ENCODE measurements at places on chromosomes 16 and 17. TPM values are rescaled to one million over a fixed set of nuclear protein-coding genes. Genes with fewer than 3 reads are reported as not detected.

DNA sequence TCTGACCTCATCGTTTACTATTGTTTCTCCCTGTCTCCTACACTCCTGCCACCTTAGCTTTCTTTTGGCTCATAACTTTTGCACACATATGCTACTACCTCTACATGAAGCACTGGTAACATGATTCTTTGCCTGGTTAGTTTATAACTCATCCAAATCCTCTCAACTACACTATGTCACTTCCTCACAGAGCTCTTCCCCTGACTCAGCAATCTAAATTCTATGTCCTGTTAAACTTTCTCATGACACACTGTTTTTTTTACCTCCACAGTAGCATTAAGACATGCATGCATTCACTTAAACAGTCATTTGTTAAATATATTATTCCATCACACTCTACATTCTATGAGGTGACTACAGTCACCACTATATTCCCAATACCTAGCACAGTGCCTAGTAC is 19.7 kb downstream of the APPBP2 start:
- no peak overlapping the region for H3K4me3 ChIP-seq
- H3K27me3 ChIP-seq: no peaks in the 10 kb centered on the region
- peaks cover 10% of the 10 kb centered on the region for H3K4me1 ChIP-seq
- H3K36me3 ChIP-seq: peaks cover 16% of the 10 kb centered on the region
- H3K27ac ChIP-seq: peak overlapping the region; percentile 4
- peak; percentile 39 for ATAC-seq

DNA sequence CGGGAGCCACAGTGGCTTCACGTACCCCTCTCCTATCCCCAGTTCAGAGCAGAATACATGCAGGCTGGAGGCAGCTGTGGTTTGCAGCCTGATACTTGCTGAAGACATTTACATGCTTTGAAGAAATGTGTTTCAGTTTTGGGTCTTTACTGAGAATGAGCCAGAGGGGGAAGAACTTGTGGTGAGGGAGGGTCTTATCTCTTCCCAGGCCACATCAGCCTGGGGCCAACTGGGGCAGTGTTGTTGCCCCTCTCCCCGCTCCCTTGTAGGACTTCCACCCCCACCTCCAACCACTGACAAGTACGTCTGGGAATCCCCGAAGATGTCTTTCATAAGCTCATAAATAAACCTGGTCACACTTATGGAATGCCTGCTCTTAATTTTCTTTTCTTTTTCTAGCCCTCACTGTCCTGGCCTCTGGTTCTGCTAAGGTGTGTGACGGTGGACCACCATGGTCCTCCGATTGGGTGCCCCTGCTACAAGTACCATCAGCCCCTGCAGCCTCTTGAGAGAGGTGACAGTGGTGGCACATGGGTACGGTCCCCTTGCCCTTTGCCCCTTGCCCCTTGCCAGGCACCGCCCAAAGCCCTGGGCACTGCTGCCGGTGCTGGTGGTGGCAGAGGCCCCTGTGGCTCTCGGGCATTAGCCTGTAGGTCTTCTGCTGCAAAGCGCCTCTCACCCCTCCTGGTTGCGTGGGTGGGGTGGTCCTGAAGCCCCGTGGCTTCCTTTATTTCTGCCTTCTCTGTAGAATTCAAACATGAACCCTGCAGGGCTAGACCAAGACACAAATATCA is 144.8 kb upstream of the RPH3AL start:
- H3K4me1 ChIP-seq: peaks cover 5% of the 10 kb centered on the region
- no peaks in the 10 kb centered on the region for H3K36me3 ChIP-seq
- ATAC-seq: peak; percentile 44
- H3K4me3 ChIP-seq: no peak overlapping the region

GRCh38 chr16:70646260-70647241 is at the start of gene IL34:
Gene IL34 (plus strand): TSS chr16:70646559. CDS start chr16:70646948, 389 bp downstream.
- no peaks in the 10 kb centered on the region for H3K36me3 ChIP-seq
- H3K4me3 ChIP-seq: no peak within 1 kb of the TSS
- ATAC-seq: no peak
- H3K27me3 ChIP-seq: peaks cover 8% of the 10 kb centered on the region
- no peaks in the 10 kb centered on the region for H3K4me1 ChIP-seq
- no peak within 1 kb of the TSS for H3K27ac ChIP-seq

DNA sequence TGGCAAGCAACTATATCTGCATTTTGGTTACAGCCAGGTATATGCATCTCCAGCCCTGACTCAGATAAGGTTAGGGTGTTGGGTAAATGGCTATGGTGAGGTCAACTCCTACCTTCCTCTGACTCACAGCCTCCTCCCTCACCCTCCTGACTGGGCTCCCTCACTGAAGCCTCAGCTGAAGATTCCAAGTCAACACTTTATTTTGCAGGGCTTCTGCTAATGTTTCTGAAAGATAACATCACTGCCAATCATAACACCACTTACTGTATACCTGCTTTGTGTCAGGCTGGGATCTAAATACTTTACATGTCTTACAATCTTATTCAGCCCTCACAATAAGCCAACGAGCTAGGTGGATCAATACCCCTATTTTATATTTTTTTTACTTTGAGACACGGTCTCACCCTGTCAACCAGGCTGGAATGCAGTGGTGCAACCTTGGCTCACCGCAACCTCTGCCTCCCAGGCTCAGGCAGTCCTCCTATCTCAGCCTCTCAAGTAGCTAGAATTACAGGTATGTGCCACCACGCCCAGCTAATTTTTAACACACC is 47.8 kb upstream of the GCSH start:
- no peak overlapping the region for H3K4me3 ChIP-seq
- peaks cover 17% of the 10 kb centered on the region for H3K27me3 ChIP-seq
- peak; percentile 55 for ATAC-seq
- H3K36me3 ChIP-seq: no peaks in the 10 kb centered on the region
- no peak overlapping the region for H3K27ac ChIP-seq
- H3K4me1 ChIP-seq: no peaks in the 10 kb centered on the region

- ATAC-seq: no peak
- H3K4me1 ChIP-seq: no peaks in the 10 kb centered on the region
- no peak overlapping the region for H3K27ac ChIP-seq
- no peak overlapping the region for H3K4me3 ChIP-seq
- peaks cover 11% of the 10 kb centered on the region for H3K27me3 ChIP-seq
Observed at GRCh38 chr16:82954224-82954929, 327.6 kb downstream of the CDH13 start.

DNA sequence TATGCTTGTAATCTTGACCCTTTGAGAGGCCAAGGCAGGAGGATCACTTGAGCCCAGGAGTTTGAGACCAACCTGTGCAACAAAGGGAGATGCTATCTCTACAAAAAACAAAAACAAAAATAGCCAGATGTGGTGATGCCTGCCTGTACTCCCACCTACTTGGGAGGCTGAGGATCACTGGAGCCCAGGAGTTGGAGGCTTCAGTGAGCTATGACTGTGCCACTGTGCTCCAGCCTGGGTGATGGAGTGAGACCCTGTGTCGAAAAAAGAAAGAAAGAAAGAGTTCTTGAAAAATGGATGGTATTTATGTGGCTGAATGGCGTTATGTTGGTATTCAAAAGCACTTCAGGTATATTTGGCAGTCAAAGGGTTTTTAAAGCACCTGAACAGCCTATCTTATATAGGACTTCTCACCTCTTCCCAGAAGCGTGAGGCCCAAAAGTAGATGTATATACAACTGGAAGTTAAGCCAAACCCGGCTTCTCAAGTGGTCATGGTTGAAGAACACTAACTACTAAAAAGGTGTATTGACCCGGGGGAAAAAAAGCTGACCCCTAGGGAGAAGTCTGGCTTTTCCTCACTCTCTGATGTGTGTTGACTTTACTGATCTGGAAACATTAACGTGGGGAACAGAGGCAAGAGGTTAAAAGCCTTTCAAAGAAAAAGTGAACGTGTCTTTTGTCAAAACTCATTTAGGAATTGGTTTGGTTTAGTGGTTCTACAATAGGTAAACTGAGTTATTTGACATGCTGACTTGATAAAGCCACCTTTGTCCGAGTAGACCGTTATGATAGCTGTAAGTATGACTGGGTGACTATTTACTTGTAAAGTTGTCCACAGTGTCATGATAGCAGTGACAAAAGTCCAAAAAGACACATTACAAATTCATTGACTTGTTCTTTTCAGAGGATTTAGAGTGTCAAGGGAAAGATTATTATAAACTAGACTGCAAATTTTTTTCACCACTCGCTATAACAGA is 183.4 kb downstream of the IRX3 start:
- H3K4me1 ChIP-seq: no peaks in the 10 kb centered on the region
- ATAC-seq: no peak
- no peak overlapping the region for H3K27ac ChIP-seq
- no peaks in the 10 kb centered on the region for H3K36me3 ChIP-seq
- H3K4me3 ChIP-seq: no peak overlapping the region
- no peaks in the 10 kb centered on the region for H3K27me3 ChIP-seq

DNA sequence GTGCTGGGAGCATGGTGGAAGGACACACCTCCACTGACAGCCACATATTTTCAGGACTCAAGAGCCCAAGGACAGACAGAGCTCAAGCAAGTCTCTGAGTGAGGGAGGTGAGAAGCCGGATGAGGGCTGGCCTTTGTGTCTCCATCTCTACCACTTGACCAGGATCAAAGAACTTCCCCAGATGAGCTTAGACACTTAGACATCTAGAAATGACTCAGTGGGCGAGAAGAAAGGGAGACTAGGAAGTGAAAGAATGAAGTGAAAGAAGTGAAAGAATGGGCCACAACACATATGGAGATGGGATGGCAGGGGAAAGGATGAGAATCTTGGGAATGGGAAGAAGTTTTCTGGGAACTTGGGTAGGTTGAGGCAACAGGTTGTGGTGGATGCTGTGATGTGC is 274.9 kb upstream of the CCL2 start:
- H3K4me3 ChIP-seq: no peak overlapping the region
- H3K27ac ChIP-seq: no peak overlapping the region
- ATAC-seq: no peak
- H3K36me3 ChIP-seq: no peaks in the 10 kb centered on the region
- H3K27me3 ChIP-seq: peaks cover 11% of the 10 kb centered on the region

DNA sequence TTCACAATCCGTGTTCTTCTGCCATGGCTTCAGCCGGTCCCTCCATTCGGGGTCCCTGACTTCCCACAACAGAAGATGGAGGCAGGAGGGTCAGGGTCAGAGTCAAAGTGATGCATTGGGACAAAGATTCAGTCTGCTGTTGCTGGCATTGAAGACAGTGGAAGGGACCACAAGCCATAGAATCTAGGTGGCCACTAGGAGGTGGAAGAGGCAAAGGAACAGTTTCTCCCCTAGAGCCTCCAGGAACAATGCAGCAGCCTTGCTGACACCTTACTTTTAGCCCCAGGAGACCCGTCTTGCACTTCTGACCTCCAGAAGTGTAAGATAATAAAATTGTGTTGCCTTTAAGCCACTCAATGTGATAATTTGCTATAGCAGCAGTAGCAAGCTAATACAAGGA is 55.9 kb downstream of the MFSD11 start:
- no peak overlapping the region for H3K4me3 ChIP-seq
- H3K27ac ChIP-seq: no peak overlapping the region
- no peaks in the 10 kb centered on the region for H3K36me3 ChIP-seq
- H3K4me1 ChIP-seq: peaks cover 8% of the 10 kb centered on the region
- peak; percentile 39 for ATAC-seq

DNA sequence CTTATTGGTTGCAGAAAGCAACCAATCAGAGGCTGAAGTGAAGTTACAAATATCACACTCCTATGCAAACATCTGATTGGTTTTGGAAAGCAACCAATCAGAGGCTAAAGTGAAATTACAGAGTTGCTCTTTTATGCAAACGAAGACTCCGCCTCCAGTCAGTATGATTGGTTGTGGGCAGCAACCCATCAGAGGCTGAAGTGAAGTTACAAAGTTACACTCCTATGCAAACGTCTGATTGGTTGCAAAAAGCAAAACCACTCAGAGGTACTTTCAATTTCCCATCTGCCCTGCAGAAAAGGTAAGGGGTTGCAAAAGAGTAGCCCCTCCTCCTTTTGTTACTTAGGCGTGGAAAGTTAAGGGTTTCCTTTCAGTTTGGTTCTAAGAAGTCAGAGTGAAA is 697.3 kb downstream of the MAF start:
- peak; percentile 13 for ATAC-seq
- peaks cover 11% of the 10 kb centered on the region for H3K36me3 ChIP-seq
- H3K27ac ChIP-seq: peak overlapping the region; percentile 28
- peak overlapping the region; percentile 45 for H3K4me3 ChIP-seq
- H3K4me1 ChIP-seq: peaks cover 28% of the 10 kb centered on the region

DNA sequence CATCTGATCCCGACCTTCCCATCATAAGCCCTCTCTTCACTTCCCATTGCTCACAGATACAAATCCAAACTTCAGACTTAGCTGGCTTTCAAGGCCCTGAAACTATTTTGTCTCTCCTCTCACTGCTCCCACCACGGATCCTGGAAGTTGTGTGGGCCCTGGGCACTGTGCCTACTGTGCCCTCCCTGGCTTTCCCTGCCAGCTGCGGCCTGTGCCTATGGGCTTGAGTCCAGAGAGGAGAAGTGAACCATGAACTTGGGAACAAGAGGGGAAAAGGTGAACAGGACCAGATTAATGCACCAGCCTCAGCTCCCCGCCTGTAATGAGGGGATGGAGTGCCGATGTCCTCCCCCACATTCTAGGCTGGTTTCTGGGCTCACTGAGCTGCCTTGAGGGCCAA is 18.9 kb upstream of the KCNJ12 start:
- ATAC-seq: no peak
- no peak overlapping the region for H3K4me3 ChIP-seq
- H3K4me1 ChIP-seq: no peaks in the 10 kb centered on the region

- H3K4me3 ChIP-seq: no peak overlapping the region
- no peaks in the 10 kb centered on the region for H3K27me3 ChIP-seq
- peak overlapping the region; percentile 94 for H3K27ac ChIP-seq
Observed at GRCh38 chr17:77884967-77885641, 73.4 kb upstream of the TNRC6C start.

DNA sequence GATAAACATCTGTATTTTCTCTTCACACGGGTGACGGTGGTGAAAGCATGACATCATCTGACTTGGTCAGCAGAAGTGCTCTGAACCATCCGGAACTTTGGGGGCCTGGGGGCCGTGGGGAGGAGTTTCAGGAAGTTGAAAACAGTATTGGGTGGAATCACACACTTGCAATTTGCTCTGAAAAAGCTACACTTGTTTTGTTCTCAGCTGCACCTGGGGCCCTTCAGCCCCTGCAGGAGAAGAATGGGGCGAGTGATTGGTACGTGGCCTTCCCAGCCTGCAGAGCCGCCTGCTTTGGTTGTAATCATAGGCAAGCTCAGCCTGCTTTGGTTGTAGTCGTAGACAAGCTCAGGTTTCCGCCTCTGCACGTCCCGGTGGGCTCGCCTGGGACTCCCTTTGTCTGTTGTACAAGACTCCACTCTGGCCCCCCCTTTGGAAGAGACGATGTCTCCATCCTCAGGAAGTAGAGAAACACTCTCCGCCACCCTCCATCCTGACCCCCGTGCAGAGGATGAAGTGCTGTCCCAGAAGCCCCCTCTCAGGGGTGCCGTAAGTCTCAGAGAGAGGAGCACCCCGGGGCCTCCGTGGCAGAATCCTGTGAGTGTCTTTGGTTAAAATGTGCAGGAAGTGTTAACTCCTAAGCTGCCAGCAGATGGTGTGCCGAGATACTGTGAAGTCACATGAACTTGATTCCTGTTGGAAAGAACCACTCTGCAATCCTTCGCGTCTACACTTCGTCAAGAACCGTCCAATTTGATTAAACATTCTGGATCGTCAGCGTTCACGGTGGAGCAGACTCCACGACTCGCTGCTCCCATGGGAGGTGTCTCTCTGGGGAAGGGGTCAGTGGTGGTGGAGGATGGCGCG is 5.4 kb downstream of the BANP start:
- peak; percentile 74 for ATAC-seq
- no peaks in the 10 kb centered on the region for H3K27me3 ChIP-seq
- peaks cover 61% of the 10 kb centered on the region for H3K4me1 ChIP-seq
- H3K36me3 ChIP-seq: peaks cover 91% of the 10 kb centered on the region
- peak overlapping the region; percentile 97 for H3K4me3 ChIP-seq

- H3K4me1 ChIP-seq: peaks cover 22% of the 10 kb centered on the region
- no peaks in the 10 kb centered on the region for H3K27me3 ChIP-seq
- peak overlapping the region; percentile 90 for H3K4me3 ChIP-seq
- no peak for ATAC-seq
- peak overlapping the region; percentile 81 for H3K27ac ChIP-seq
Observed at GRCh38 chr17:50397919-50398285, 579 bp upstream of the LRRC59 start.

TBX21 gene
- total RNA-seq: 30.5 TPM

GP1BA gene
- total RNA-seq: not detected
